HT-29 (cell line): ENCODE measurements at places on chromosomes 6 and 20. TPM values are rescaled to one million over a fixed set of nuclear protein-coding genes. Genes with fewer than 3 reads are reported as not detected.

DNA sequence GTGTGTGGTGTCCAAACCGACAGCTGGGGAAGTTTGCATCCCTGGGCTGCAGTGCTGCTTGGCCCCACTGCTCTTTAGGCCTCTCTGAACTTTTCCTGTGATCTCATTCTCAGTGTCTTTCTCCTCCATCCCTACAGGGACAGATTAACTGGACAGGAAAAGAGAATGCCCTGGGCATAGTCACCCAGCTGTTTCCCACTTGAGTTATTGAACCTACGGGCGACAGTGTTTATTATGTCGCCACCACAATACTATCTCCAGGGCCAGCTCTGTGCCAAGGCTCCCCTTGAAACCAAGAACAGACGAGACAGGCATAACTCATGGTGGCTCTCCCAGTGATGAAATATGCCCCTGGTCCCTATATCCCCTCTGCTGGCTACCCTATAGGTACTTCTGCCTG is 147.8 kb upstream of the EPHA7 start:
- no peak for DNase-seq

DNA sequence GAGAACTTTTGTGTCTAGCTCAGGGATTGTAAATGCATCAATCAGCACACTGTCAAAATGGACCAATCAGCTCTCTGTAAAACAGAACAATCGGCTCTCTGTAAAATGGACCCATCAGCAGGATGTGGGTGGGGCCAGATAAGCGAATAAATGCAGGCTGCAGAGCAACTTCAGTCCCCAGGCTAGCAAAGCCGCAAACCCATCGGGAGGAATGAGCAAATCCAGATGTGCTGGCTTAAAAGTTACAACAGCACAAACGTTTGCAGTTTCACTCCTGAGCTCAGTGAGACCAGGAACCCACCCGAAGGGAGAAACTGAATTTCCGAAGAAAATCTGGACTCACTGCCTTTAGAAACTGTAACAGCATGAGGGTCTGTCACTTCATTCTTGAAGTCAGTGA is 21.9 kb upstream of the MBOAT1 start:
- no peak for DNase-seq

DNA sequence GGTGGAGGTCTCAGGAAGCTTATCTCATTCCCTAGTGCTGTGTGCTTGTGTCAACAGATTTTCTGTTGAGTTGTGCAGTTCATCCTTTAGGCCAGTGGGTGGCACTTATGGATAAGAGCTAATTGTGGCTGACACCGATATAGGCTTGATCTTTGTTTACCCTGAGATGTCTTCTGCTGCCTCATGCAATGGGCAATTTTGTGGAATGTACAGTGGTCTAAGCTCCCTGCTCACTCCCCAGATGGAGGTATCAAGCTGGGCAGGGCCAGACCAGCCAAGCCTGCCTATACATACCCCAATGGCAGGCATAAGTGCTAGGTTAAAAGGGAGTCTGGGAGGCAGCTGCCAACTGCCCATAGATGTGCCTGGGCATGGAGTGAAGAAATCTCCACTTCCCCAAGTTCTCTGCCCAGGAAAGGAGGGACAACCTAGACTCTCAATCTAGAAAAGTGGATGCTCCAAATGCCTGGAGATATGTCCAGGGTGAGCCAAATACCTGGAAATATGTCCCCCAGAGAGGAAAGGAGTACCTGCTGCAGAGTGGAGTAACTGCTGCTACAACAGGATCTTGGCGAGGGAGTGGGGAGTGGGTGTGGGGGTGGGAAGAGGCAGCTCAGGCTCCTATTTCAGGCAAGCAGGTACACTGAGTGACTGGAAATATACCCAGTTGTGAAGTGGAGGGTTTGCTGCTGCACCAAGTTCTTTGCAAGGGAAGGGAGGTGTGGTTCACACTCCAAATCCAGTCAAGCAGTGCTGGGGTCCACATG is 53.2 kb upstream of the ARG1 start:
- DNase-seq: peak; percentile 49

- DNase-seq: no peak
Observed at GRCh38 chr6:16635291-16635809, 125.9 kb downstream of the ATXN1 start.

The ZC3H12D gene
- not detected in 2 replicates for total RNA-seq

DNA sequence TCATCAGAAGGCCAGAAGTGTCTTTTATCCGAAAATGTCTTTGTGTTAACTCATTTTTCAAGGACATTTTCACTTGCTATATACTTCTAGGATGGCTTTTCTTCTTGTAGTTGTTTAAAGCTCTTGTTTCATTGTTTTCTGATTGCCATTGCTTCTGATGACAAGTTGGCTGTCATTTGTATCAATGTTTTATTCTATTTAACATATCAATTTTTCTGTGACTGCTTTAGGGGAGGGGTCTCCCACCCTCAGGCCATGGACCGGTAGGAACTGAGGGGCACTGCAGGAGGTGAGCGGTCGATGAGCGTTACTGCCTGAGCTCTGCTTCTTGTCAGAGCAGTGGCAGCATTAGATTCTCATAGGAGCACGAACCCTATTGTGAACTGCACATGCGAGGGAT is 65.8 kb downstream of the AK9 start:
- DNase-seq: no peak
